Hindlimb muscle (tissue), 1 donor: ENCODE measurements at places on chromosomes 4 and X.

- no peak for DNase-seq
Measured at GRCh38 chrX:19040373-19040772, 56.5 kb upstream of the PHKA2 start.

- no peak for DNase-seq
Measured at GRCh38 chrX:137746289-137746688, 180.4 kb downstream of the ZIC3 start.

GRCh38 chr4:94548571-94548970, 96.8 kb downstream of the PDLIM5 start:
- DNase-seq: no peak

DNA sequence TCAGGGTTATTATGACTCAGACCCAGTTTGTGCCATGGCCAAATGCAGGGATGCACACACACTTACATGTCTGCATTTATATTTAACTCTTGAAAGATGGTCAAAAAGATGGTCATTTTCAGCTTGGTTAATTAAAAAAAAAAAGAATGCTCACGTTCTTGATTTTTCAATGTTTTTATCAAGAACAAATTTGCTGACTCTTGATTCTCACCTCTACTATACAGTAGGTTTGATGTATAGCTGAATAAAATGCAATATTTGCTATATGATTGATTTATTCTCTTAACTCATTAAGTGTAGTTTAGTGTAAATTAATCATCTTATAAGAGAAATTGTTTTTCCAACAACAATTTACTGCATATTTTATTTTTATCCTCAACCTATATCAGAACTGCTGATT, 160.4 kb downstream of the SLIT2 start:
- no peak for DNase-seq

DNA sequence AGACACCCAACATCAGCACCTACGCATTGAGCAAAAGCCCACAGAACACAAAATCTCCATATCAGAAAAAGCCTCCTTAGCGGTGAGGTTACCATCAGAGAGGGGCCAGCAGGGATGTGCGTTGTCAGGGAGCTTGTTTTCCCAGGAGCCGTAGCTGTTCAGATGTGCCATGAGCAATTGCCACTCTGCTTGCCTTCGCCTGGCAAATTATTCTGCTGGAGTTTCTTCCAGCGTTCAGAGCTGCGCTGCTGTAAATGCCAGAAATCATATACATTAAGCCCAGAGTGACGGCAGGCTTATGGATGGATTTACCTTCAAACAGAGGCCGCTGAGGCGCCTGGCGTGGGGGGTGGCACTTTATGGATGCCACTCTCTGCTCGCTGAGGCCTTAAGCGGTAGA, 632.3 kb downstream of the BCOR start:
- DNase-seq: no peak

DNA sequence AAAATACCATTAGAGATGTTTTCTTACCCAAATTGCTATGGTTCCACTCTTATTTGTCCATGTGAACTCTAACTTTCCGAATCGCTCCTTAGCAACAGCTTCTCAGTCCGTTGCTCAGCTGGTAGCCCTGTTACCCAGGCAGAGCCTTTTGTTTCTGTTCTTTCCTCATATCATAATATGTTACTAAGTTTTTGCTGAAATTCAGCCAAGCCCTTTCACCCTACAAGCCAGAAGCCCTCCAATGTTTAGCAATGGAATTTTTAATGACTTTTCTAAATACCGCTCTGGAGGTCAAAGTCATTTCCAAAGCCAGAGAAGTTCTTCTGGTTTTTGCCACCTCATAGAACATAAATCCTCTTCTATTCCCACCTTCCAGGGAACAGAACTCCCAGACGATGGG, 1029.5 kb downstream of the C4orf33 start:
- DNase-seq: no peak

GRCh38 chrX:43266487-43266886, 389.6 kb upstream of the MAOA start:
- DNase-seq: no peak

- DNase-seq: peak; percentile 24
Measured at GRCh38 chr4:101348995-101349800, 1.9 kb upstream of the PPP3CA start.

DNA sequence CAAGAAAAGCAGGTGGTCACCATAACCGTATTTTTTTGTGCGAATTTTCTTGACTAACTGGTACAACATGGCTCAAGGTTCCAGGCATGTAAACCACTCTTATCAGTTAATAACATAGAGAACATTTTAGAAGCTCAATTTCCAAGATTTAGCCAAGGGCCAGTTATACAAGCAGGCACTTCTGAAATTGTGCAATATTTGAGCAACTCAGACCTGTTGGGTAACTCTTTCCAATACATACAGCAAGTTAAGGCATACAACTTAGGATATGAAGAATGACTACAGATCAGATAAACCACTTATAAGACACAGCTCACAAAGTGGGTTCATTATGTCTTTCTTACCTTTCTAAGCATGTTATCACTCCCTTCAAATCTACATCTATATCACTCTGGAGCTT, 43.9 kb downstream of the ZNF280C start:
- no peak for DNase-seq

DNA sequence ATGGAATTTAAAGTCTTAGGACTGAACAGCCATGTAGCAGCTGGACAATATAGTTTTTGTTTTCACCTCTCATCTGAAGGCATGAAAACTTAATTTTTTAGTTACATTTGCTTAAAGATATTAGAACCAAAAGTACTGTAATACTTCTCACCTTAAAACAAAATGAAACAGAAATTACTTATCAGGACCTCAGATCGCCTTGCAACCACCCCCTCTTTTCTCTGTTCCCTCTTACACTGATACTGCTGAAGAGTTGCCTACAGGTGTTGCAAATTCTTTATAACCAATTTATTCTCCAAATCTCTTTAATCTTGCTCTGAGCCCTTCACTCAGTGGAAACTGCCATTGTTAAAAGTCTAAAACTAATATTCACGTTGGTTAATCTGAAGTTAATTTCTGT, 145.0 kb downstream of the SPCS3 start:
- DNase-seq: no peak

GRCh38 chr4:54384563-54384962, 155.5 kb downstream of the PDGFRA start:
- DNase-seq: no peak

DNA sequence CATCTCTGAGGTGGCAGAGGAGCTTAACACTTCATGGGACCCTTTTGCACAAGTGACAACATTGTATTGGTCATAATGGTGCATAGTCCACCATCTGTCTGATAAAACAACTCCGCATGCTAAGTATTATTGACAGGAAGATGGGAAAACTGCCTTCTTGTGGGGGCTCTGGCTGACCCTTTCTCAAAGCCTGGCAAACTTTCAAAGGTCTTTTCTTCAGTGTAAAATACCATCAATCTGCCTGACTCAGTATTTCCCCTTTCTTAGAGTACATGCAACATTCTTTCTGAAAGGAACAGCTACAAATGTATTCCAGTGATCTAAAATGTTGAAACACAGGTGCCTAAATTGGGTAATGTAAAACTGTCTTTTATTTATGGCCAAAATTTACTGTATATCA, 89.1 kb downstream of the NAA11 start:
- no peak for DNase-seq

DNA sequence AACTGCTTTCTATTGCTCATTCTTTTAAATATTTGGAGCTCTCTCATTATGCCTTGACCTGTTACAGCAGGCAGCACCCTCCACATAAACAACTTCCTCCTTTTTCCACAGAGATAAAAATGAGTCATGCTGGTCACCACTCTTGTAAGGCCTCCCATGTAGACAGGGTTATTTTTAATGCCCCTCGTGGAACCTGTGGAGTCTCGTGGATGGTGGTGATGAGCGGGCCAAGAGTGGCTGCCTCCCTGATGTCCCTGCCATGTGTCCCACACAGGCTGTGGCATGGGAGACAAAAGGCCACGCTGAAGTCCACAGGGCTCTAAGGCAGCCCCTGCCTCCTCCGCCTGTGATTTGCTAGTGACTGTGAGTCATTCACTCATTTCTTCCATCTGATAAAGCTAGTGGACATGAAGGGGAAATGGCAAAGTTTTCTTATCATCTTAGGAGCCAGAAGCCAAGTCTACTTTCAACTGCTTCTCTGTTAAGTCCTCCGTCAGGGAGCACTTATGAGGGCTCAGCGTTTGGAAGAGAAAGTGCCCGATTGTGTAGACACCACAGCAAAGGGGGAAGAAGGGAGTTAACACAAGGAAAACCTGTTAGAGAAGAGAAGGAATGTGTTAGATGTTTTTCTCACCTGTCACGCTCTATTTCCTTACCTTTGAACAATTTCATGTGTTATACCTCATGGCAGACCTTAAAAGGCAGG, 121.6 kb upstream of the FAT1 start:
- DNase-seq: no peak

DNA sequence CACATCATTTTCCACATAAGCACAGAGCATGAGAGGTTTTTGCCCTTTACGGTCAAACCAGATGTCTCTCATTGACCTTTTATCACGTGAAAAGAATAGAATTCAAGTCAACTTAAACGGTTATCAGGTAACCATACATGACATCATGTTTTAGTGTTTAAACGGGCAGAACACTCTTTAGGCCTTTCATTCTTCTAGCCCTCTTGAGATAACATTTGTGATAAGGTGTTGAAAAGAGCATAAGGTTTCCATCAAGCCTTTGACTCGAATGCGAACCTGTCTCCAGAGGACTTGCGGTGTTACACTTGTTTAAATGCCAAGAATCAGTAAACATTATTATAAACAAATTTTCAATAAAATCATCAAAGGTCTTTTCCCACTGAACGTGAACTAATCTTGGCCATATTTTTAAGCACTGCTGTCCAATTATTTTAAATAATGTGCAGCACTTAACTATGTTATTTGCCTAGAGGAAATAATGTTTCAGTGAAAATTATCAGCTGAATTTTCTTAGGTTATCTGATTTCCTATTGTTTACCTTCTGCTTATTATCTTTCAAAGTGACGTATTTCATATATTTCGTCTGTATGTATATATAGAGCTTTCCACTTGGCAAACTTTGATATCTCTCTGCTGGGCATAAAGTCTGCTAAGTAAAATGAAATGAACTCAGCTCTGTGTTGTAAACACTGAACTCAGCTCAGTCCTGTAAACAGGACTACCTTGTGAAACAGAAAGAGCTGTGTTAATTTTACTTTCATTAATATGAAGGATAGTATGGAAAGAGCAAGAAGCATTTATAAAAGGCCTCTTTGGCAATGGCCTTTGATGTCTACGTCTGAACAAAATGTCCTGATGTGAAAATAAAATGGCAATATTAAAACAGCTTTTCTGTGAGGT, 33.3 kb downstream of the TENM3 start:
- no peak for DNase-seq

DNA sequence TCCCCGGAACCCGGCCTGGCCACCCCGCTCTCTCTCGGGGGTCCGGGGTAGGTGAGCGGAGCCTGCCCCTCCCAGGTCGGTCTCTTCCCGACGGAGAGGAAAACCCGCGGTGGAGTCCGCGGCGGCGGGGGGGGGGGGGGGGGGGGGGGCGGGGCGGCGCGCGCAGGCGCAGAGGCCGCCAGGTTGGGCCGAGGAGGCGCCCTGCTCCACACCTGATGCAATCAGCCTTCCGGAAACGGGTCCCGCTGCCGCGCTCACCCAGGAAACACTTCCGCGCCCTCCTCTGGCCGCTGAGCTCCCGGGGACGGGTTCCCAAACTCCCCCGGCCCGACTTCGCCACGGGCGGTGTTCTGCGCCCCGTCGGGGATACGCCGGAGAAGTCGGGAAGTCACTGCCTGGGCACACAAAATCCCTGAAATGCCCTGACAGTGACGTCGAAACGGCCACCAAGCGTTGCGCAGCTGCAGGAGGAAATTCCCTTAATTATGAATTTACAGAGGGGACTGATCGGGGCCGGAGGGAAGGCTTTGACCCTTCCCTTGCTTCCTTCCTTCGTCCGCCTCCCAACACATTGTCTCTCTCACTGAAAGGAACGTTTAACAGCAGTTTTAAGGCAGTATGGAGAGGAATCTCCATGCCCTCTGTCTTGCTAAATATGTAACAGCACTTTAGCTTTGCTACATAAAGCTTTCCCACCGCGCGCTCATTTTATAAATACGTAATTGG, 2.1 kb upstream of the APBB2 start:
- peak; percentile 81 for DNase-seq

- DNase-seq: no peak
Measured at GRCh38 chrX:630007-630611, 482 bp upstream of the SHOX start.

DNA sequence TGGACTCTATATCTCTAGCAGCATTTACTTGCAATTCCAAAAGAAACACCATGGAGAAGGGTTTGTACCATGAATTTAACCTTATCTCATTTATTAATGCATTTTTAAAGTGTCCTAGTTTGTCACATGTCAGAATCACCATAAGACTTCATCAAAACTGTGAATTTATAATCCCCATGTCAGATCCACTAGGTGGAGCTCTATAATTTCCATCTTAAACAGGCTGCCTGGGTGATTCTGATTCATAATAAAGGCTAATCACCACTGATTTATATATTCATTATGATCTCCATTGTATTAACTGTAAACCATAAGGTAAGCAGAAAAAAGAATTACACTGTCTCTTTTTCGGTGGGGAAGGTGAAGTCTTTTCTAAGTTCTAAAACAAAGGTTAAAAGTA, 4.0 kb downstream of the TCEAL2 start:
- no peak for DNase-seq

GRCh38 chr4:57159866-57160265, 49.7 kb upstream of the IGFBP7 start:
- no peak for DNase-seq

- no peak for DNase-seq
Measured at GRCh38 chr4:85867271-85867670, 392.3 kb downstream of the ARHGAP24 start.

DNA sequence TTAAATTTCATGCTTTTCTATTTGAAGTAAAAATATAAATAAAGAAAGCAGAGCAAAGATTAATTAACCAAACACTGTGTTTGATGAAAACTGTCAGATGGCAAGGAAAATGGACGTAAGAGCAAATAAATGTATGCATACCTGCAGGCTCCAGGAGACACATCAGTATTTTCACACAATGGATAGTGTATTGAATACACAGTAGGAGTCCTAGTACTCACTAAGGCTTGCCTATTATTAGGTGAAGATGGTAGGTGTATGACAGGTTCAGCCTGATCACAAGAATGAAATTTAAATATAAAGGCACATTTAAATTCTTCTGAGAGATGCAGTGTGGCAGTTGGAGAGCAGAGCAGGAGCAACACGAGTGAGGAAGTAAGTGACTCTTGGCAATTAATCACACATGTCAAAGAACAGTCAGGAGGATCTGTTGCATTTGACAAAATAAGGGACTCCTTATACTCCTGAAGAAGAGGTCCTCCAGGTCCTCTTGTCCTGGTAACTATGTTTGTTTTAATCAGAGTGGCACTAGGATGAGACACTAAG, 106.0 kb upstream of the NDST4 start:
- no peak for DNase-seq

- no peak for DNase-seq
Measured at GRCh38 chr4:132565542-132565941, 583.6 kb upstream of the PCDH10 start.
